Epithelial cell of alveolus of lung (primary cell): ENCODE measurements at places on chromosomes 5 and 9. TPM values are rescaled to one million over a fixed set of nuclear protein-coding genes. Genes with fewer than 3 reads are reported as not detected.

Gene LHX2
- total RNA-seq, result not detected in 2 replicates

Gene HOMER1
- total RNA-seq, result 4.2 and 5.2 TPM in 2 replicates

Gene SLC2A8
- 6.5 and 16.0 TPM in 2 replicates for total RNA-seq

Gene ZNF608
- total RNA-seq, result 9.3 and 46.2 TPM in 2 replicates

Gene SPATA31E1
- total RNA-seq, result not detected in 2 replicates

Gene SOWAHA
- total RNA-seq, result 0.16 TPM in 1 of 2 replicates, not detected in the other

Gene C7
- 3.1 and 33.9 TPM in 2 replicates for total RNA-seq

Gene NUTM2F
- not detected in 2 replicates for total RNA-seq

Gene TNPO1
- total RNA-seq, result 114 and 118 TPM in 2 replicates

Gene FOXD4L3
- total RNA-seq, result not detected in 2 replicates

Gene PCDHGA3
- 0.65 and 0.72 TPM in 2 replicates for total RNA-seq

Gene SLC45A2
- not detected in 2 replicates for total RNA-seq

Gene CTSV
- total RNA-seq, result 0.24 and 2.1 TPM in 2 replicates

Gene GABRP
- not detected in 2 replicates for total RNA-seq

Gene DMRTA1
- 0.26 TPM in 1 of 2 replicates, not detected in the other for total RNA-seq

Gene BHMT2
- 1.2 and 3.2 TPM in 2 replicates for total RNA-seq

Gene JAKMIP2
- 3.0 and 7.1 TPM in 2 replicates for total RNA-seq

Gene IFNA14
- total RNA-seq, result not detected in 2 replicates

Gene SLC22A4
- total RNA-seq, result 0.08 and 3.4 TPM in 2 replicates

Gene KIAA0825
- 2.2 and 7.7 TPM in 2 replicates for total RNA-seq

Gene ALDH1A1
- total RNA-seq, result 0.13 and 6.5 TPM in 2 replicates

Gene KCTD16
- total RNA-seq, result 0.40 and 1.7 TPM in 2 replicates

Gene GCNT4
- 0.32 and 0.65 TPM in 2 replicates for total RNA-seq

Gene PPP3R2
- total RNA-seq, result not detected in 2 replicates

Gene WDR38
- total RNA-seq, result not detected in 2 replicates

Gene FAM221B
- not detected in 2 replicates for total RNA-seq

Gene TOR2A
- 14.0 and 18.3 TPM in 2 replicates for total RNA-seq

Gene STPG3
- total RNA-seq, result not detected in 2 replicates

Gene NSMF
- 27.4 and 49.7 TPM in 2 replicates for total RNA-seq

Gene PDLIM7
- 216 and 501 TPM in 2 replicates for total RNA-seq

Gene ORM2
- total RNA-seq, result not detected in 2 replicates

Gene PCDHGA8
- 0.65 and 1.2 TPM in 2 replicates for total RNA-seq

Gene NIPAL4
- 0.13 TPM in 1 of 2 replicates, not detected in the other for total RNA-seq

Gene GGTA1
- not detected in 2 replicates for total RNA-seq

Gene SPINK1
- total RNA-seq, result 0.26 TPM in 1 of 2 replicates, not detected in the other

Gene C1QTNF2
- 0.32 and 0.39 TPM in 2 replicates for total RNA-seq

Gene CCDC180
- total RNA-seq, result 0.65 and 0.96 TPM in 2 replicates

Gene PHYHD1
- 11.9 and 16.9 TPM in 2 replicates for total RNA-seq

Gene PLAC8L1
- total RNA-seq, result not detected in 2 replicates

Gene NKD2
- 2.1 and 102 TPM in 2 replicates for total RNA-seq

Gene NDST1
- total RNA-seq, result 76.7 and 92.8 TPM in 2 replicates
